ENCODE measurements at places on chromosomes 11 and 22.

- no peak for DNase-seq
Measured at GRCh38 chr22:42906605-42907348, 49.7 kb upstream of the ARFGAP3 start.

DNA sequence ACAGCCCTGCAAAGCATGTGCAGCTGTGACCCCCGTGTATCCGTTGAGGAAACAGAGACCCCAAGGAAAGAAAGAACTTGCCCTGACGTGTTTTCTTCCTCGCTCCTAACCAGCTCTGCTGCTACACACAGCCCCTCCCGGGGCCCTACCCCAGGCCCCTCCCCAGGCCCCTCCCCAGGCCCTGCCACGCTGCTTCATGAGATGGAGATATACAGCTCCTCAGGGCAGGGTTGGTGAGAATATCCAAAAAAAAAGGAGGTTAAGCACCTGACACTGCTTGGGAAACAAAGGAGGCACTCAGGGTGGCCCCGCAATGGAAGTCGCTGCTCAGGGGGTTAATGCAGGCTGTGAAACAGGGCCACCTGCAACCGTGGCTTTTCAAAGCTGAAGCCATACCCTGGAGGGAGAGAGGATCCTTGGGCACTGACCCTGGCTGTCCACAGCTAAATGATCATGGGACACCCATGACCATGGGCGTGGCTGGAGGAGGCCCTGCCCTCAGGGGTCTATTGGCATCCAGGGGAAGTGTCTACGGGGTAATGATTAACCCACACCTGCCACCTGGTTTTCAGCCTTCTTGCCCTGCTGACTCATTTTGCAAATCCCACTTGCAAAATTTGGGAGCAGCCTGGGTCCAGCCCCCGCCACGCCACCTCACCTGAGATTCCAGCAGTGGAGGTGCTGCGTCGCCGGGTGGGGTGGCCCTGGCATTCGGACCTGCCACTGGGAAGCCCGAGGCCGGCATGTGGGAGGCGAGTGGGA is 112.1 kb upstream of the ANO1 start:
- no peak for DNase-seq

- peak; percentile 37 for DNase-seq
Measured at GRCh38 chr11:131064373-131064991, 148.2 kb upstream of the SNX19 start.

DNA sequence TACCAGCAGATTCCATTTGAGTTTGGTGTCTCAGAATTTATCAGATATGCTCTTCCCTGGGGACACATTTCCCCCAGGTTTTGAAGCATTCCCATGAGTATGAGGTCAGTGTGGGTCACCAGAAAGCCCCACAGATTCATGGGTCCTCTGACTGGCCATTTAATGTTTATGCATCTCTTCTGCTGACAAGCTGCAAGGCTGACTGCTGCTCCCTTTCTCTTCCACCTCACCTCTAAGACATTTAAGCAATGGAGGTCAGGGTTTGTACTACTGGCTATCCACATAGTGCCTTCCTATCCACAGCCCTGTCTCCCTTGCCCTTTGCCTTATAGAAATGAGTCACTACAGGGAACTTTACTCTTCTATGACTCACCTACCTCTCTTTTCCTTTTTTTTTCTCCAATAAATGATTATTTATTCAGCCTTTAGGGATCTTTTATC is 106.0 kb upstream of the TIMP3 start:
- no peak for DNase-seq

GRCh38 chr11:45347348-45348082 is 61.4 kb upstream of the SYT13 start:
- DNase-seq: no peak

DNA sequence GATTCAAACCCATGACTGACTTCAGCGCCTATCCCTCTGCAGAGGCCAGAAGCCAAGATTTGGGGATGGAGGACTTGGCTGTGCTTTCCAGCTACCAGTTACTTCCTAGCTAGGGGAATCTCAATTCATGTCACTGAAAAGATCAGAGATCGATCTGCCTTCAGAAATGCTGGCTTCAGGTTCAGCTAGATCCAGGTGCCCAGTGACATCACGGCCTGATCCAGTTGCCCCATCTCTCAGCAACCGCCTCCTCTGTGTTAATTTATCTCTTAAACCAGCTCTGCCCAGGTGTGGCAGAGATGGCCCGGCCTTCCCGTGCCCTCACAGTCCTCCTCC is 24.2 kb downstream of the CYTH4 start:
- DNase-seq: no peak

DNA sequence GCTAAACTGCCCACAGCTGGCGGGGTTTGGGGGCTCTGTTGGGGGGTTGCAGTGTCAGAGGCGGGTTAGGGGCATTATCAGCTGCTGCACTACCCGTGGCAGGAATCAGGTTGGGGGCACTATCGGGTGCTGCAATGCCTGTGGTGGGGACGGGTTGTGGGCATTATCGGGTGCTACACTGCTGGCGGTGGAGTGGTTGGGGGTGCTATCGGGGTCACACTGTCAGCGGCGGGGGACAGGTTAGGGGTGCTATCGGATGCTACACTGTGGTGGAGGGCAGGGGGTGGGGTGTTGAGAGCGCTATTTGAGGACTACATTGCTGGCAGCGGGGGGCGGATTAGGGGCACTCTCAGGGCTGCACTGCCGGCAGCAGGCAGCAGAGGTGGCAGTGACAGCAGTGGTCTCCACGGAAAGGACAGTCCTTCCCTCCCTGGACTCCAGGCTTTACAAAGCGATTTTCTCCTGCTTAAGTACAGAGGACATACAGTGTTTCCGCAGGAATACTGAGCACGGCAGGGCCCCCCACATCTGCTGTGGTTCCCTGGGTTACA is 119.5 kb upstream of the VPREB1 start:
- no peak for DNase-seq

GRCh38 chr22:45444168-45444567 is 30.7 kb downstream of the RIBC2 start:
- DNase-seq: no peak

GRCh38 chr11:64710418-64711137 is 12.4 kb downstream of the NRXN2 start:
- no peak for DNase-seq

DNA sequence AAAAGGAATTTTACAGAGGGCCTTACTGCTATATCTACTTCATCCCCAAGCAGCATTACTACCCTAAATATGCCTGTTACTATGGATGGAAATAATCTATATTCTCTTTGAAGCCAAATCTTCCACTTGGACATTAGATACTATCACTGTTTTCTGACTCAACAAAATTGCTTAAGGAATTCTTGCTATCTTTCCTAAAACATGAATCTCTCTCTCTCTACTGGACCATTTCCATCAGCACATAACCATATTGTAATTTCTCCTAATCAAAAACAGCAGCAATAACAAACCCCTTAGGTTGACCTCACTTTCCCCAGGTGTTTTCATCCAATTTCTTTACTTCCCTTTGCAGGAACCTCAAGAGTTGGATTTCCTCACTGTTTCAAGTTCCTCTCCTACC is 67.9 kb upstream of the BLID start:
- DNase-seq: no peak

GRCh38 chr11:87529486-87529885 is 491.8 kb downstream of the TMEM135 start:
- no peak for DNase-seq

GRCh38 chr22:42261296-42261695 is 9.2 kb downstream of the TCF20 start:
- DNase-seq: peak; percentile 35

DNA sequence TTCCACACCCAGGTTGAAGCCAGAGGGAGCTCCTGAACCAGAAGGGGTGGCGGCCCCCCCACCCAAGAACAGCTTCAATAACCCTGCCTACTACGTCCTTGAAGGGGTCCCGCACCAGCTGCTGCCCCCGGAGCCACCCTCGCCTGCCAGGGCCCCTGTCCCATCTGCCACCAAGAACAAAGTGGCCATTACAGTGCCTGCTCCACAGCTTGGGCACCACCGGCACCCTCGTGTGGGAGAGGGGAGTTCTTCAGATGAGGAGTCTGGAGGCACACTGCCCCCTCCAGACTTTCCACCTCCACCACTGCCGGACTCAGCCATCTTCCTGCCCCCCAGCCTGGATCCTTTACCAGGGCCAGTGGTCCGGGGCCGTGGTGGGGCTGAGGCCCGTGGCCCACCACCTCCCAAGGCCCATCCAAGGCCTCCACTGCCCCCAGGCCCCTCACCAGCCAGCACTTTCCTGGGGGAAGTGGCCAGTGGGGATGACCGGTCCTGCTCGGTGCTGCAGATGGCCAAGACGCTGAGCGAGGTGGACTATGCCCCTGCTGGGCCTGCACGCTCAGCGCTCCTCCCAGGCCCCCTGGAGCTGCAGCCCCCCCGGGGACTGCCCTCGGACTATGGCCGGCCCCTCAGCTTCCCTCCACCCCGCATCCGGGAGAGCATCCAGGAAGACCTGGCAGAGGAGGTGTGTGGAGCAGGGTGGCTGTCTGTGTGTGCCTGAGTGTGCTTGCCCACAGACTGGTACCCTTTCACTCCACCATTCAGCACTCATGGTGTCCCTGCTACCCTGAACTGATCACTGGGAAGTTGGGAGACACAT is 6.7 kb downstream of the PHOX2A start:
- no peak for DNase-seq

- no peak for DNase-seq
Measured at GRCh38 chr22:47543447-47543846, 781.0 kb downstream of the TBC1D22A start.

DNA sequence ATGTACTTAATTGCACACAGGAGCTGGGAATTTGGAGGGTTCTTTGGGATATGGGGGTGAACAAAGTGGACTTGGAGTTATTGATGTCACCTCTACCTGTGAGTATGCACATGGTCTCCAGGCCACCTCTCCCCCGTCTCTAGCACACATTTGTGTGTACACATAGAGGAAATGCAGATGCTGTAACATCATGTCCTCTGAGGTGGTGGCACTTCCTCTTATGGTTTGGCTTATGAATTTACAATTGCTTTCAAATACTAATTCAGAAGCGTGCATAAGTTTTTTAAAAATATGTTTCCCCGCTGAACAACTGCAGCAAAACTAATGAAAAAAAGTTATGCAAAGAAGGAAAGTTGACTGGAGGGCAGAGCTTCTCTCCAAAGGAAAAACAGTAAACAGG is 152.0 kb upstream of the TENM4 start:
- no peak for DNase-seq

All from fibroblast of skin of left biceps (primary cell).